ENCODE measurements at places on chromosomes 16 and 17.

DNA sequence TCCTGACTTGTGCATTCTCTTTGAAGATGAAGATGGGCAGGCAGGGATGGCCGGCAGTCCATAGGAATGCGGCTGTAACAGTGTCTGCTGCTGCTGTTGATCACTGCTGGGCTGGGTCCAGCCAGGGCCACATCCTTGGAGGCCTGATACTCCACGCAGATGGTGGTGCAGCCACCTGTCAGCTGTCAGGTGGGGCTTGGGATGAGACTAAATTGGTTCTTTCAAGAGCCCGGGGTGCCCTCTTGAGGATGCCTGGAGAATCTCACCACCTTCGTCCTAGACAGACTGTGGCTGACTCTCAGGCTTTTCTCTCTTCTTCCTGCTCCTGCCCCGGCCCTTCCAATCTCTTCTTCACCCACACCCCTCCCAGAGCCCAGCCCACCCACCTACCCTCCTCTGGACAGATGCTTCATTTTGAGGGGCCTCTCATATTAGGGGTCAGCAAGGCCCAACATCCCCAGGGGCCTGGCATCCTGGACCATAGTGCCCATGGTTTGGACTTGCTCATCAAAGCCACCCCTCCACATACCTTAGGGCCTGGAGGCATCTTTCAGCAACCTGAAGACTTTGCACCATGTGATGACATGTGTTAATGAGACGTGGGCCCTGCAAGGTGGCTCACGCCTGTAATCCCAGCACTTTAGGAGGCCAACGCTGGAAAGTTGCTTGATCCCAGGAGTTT lies 19.1 kb downstream of the OSBPL7 start:
- DNase-seq, result peak; percentile 67

DNA sequence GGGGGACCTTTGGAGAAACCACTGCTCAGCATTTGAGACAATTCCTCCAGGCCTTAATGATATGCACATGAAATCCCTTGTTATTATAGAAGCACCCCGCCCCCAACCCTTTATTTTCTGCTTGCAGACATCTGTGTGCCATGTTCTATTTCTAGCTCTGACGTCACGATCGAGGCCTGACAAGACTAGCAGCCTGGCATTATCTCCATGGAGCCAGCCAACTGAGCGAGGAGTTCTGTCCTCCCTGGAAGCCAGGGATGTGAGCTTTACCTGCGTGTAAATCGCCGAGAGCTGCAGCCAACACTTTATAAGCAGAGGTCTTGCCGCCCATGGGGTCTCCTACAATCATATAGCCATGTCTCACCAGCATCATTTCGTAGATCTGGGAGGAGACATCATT lies 116.9 kb downstream of the DNAH3 start:
- no peak for DNase-seq

DNA sequence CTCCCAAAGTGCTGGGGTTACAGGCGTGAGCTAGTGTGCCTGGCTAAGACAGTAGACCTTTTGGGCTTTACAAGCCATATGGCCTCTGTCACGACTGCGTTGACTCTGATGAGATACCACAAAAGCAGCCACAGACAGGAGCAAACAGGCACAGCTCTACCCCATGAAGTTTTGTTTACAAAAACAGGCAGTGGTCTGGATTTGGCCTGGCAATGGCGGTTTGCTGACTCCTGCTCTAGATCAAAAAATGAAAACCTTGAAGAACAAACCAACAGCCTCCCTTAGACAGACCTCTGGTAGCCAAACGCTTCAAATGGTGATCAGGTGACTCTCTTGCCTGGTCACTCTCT lies 20.7 kb downstream of the SLC43A2 start:
- no peak for DNase-seq

DNA sequence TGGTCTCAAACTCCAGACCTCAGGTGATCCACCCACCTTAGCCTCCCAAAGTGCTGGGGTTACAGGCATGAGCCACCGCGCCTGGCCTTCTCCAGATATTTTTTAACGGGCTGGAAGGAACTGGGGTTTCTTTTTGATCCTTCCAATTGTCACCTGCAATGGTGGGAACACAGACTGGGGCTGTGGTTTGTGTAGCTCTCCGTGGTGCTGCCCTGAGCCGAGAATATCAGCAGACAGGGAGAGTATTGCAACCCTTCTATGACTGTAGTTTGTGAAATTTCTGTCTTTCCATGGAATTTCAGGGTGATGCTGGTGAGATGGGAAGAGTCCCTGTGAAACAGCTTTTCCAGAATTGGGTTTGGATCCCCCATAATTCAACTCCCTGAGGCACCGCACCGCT lies 263.5 kb downstream of the ENGASE start:
- DNase-seq, result no peak

DNA sequence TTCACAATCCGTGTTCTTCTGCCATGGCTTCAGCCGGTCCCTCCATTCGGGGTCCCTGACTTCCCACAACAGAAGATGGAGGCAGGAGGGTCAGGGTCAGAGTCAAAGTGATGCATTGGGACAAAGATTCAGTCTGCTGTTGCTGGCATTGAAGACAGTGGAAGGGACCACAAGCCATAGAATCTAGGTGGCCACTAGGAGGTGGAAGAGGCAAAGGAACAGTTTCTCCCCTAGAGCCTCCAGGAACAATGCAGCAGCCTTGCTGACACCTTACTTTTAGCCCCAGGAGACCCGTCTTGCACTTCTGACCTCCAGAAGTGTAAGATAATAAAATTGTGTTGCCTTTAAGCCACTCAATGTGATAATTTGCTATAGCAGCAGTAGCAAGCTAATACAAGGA lies 55.9 kb downstream of the MFSD11 start:
- no peak for DNase-seq

DNA sequence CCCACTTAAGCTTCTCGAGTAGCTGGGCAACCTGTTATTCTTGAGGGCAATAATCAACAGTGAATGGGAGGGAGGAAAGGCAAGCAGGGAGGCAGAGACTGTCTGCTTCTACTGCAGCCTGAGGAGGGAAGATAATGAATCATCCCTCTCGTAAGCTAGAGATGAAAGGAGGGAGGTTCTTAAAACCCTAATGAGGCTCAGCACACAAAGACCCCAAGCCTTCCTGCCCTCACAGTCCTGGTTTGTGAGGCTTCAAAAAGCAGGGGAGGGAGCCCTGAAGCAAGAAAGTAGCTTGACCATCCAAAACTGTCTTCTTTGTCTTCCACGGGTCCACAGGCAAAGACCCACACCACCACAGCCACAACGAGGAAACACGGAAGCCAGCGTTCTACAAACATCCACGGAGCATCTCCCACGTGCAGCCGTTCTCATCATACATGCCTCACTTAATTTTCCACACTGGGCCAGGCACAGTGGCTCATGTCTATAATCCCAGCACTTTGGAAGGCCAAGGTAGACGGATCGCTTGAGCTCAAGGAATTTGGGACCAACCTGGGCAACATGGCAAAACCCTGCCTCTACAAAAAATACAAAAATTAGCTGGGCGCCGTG lies 1.8 kb downstream of the PIK3R5 start:
- no peak for DNase-seq

GRCh38 chr17:65013613-65014391 lies 42.7 kb downstream of the GNA13 start:
- no peak for DNase-seq

GRCh38 chr17:78979780-78980623 lies at the start of gene LGALS3BP:
LGALS3BP (minus strand) TSS chr17:78979923; CDS start chr17:78977191, 2,732 bp downstream.
- DNase-seq, result no peak

GRCh38 chr17:32590974-32591373 lies 104.2 kb downstream of the CDK5R1 start:
- DNase-seq, result no peak
